Naive thymus-derived CD4-positive, alpha-beta T cell (primary cell): ENCODE measurements at places on chromosomes 1 and 21.

DNA sequence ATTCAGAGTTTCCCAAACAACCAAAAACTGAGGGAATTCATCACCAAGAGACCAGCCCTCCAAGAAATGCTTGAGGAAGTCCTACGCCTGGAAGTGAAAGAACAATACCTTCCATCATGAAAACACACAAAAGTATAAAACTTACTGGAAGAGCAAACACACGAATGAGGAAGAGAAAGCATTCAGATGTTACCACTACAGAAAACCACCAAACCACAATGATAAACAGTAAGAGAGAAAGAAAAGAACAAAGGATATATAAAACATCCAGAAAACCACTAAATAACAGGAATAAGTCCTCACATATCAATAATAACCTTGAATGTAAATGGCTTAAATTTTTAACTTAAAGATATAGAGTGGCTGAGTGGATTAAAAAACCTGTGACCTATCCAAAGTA, 58.5 kb upstream of the BCL10 start:
- no peak for DNase-seq

GRCh38 chr1:235127732-235128455, 743 bp downstream of the TOMM20 start:
- DNase-seq: no peak

DNA sequence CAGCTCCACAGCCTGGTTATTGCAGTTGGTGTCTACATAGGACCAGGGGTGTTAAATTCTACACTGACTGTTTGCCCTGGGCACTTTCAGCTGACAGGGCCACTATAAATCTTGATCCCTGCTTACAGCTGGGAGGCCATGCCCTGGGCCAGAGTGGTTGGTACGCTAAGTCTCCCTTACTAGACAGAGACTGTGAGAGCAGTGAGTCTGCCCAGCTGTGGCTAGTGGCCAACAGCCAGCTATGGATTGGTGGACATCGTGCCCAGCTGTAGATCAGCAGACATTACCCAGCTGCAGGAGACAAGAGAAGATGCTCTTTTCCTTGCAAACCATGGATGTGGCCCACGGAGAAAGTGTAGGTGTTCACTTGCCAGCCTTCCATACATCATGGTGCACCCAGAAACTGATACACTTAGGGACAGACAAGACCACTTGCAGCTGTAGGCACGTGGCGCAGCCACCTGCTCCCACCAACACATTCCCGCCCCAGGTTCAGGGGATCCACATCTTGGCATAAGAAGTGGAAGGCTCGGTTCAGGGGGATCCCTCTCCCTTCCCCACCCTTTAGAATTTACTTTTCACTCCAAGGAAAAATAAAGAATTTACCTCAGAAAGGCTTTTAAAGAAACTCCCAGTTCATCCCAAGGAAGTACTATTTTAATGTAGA, 16.4 kb upstream of the PAX7 start:
- DNase-seq: no peak

DNA sequence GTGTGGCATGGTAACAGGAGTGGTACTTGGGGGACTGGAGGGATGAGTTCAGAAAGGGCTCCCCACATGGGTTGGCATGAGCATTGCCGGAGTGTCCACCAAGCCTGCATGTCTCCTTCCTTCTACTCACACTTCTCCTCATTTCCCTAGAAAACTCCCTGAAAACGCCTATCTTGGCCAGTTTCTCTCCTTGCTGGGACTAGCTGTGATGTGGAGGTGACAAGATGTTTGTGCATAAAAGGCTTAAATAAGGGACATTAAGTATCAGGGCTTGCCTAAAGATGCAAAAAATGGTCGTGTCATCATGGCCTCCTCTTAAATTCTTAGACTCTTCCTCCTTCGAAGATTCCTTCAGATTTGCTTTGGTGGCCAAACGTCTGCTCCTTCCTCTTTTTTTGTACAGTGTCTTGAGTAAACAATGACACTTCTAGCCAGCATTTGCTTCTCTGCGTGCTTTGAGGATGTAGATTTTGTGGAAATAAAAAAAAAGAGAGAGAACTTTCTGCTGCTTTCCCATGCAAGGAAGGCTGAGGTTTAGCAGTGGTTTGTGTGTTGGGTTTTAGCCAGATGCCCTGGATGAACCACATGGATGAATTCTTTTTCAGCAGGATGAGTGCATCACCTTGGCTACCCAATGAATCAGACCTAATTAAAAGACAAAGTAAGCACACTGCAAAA, 239.1 kb upstream of the IRF2BP2 start:
- DNase-seq: no peak
